ENCODE measurements at places on chromosomes 5 and 9. TPM values are rescaled to one million over a fixed set of nuclear protein-coding genes. Genes with fewer than 3 reads are reported as not detected.

The GKAP1 gene
- 26.7 TPM for polyA plus RNA-seq

The OCLN gene
- polyA plus RNA-seq: 9.7 TPM

The C5orf58 gene
- 1.8 TPM for polyA plus RNA-seq

The NTNG2 gene
- polyA plus RNA-seq: 12.5 TPM

The PCAT7 gene
- not detected for polyA plus RNA-seq

The SLC34A3 gene
- 1.6 TPM for polyA plus RNA-seq

The CCIN gene
- 0.35 TPM for polyA plus RNA-seq

The CARD19 gene
- polyA plus RNA-seq: 64.3 TPM

The SPATA31E1 gene
- polyA plus RNA-seq: not detected

The FGFR4 gene
- 4.8 TPM for polyA plus RNA-seq

The AQP7 gene
- 3.1 TPM for polyA plus RNA-seq

The LMNB1 gene
- polyA plus RNA-seq: 53.5 TPM

The TMC1 gene
- polyA plus RNA-seq: 2.0 TPM

The GALNT12 gene
- polyA plus RNA-seq: 4.9 TPM

The ROPN1L gene
- polyA plus RNA-seq: 9.1 TPM

The TAF1L gene
- 0.09 TPM for polyA plus RNA-seq
